ENCODE measurements at places on chromosomes 12 and 14.
A peak's percentile ranks its signal among the peaks of the same experiment; 100 is the strongest.

GRCh38 chr12:67508830-67509229, 139.7 kb upstream of the DYRK2 start:
- no peak for DNase-seq

- no peak for DNase-seq
Measured at GRCh38 chr14:37090026-37090425, 82.4 kb downstream of the SLC25A21 start.

- DNase-seq, result no peak
Measured at GRCh38 chr14:45990252-45990651, 661.3 kb downstream of the RPL10L start.

DNA sequence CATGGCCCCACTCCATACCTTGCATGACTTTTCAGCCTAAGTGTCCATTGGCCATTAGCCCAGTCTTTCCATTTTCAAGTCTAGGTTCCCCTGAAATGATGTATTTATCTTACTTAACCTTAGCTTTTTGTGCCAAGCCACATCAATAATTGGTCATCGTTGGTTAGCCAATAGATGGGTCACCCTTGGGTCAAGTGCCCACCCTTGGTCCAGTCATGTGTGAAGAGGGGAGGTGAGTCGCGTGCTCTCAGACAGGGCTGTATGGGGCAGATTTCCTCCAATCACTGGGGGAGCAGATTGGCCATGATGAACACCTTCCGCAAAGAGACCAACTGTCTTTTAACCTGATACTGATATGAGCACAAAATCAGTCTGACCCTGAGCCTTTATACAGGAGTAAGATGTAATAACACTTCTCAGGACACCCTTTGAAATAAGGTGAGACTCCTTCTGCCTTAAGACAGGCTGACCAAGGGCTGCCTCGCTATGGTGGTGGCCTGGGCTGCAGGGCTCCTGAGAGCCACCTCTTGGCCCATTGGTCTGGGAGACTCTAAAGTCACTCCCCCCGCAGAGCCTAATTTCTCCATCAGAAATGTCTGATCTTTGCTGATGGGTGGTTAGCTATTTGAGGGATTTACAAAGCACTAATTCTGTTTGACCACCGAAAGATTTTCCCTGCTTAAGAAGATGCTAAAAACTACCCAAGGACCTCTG, 143.2 kb downstream of the ZFP36L1 start:
- peak; percentile 61 for DNase-seq

DNA sequence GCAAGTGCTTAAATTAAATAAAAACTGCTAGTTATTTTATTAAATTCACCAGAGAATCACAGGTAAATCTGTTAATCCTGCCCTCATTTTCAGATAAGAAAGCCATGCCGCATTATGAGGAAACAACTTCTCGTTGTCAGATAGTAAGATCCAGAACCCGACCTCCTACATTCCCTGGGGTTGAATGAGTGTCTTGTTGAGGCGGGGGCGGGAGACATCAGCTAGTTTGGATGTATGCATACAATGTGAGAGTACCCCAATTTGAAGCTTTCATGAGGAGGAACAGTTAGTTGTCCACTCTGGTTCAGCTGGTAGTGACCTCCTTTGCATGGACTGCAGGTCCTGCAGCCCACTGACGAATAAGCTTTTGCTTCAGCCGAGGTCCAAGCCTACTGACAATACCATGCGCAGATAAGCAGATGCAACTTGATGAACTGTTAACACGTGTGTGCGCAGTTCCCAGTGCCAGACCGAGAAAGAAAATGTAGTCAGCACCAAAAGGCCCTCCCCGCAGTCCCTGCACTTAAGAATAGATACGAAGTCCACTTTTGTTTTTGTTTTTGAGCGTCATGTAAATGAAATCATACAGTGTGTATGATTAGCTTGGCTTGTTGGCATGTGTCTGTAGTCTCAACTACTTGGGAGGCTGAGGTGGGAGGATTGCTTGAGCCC, 34.9 kb downstream of the EVL start:
- DNase-seq, result no peak

DNA sequence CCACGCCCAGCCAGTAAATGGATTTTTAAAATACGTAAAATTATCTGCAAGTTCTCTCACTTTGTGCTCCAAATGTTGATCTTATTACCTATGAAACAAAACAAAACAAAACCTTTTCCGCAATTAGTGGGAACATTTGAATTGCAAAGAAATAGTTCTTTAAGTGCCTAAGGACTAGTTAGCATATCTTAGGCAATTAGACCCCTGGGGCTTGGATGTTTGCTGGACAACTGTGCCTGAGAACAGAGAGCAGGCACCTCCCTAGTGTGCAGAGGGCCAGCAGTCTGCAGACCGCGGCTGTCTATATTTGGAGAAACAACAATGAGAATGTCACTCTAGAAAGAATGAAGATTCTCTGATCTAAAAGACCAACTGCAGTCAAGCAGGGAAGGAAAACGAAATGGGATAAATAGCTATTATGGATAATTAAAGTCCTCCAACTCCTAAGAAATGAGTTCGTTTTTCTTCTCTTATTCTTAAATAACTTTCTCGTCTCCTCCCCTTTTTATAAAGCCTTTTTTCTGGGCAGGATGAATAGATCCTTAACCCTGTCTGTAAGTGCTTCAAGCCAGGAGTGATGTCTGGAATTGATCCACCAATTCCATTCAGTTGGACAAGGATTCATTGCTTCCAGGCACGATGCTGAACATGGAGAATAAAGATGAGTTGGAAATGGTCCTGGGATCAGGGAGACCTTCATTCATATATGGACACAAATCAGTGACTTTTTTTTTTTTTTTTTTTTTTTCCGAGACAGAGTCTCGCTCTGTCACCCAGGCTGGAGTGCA, 16.2 kb downstream of the SLC17A8 start:
- DNase-seq, result no peak
